Activated CD4-positive, CD25-positive, alpha-beta regulatory T cell (primary cell): ENCODE measurements at places on chromosomes 12 and 14.
A peak's percentile ranks its signal among the peaks of the same experiment; 100 is the strongest.

DNA sequence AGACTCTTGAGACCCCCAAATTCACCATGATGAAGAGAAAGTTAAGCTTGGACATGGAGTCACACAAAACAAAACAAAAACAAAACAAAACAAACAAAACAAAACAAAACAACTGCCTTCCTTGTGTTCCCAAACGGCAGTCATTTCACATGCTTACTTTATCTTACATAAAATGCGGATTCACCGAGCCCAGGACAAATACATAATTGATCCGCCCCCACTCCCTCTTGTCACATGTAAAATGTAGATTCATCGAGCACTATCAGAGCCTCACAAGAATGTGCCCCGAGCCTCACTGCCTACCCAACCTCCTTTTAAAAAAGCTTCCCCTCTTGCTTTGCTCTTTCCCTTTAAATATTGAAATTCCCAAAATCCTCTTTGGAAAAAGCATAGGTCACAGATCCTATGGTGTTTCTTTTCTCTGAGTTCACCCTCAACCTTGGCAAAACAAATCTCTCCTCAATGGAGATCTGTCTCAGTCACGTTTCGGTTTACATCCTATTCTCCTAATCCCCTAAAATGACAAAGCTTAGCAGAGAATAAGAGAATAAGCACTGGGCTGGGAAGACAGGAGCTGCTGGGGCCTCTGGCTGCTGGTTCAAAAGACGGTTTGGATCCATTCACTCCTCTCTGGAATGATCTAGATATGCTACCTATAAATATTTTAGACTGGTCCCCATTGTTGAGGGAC lies 83.7 kb downstream of the NINJ2 start:
- no peak for DNase-seq

- DNase-seq, result no peak
These were observed 772 bp downstream of the SCARB1 start for GRCh38 chr12:124862768-124863415.

GRCh38 chr12:109443794-109444193 lies 33.3 kb downstream of the KCTD10 start:
- DNase-seq, result no peak

DNA sequence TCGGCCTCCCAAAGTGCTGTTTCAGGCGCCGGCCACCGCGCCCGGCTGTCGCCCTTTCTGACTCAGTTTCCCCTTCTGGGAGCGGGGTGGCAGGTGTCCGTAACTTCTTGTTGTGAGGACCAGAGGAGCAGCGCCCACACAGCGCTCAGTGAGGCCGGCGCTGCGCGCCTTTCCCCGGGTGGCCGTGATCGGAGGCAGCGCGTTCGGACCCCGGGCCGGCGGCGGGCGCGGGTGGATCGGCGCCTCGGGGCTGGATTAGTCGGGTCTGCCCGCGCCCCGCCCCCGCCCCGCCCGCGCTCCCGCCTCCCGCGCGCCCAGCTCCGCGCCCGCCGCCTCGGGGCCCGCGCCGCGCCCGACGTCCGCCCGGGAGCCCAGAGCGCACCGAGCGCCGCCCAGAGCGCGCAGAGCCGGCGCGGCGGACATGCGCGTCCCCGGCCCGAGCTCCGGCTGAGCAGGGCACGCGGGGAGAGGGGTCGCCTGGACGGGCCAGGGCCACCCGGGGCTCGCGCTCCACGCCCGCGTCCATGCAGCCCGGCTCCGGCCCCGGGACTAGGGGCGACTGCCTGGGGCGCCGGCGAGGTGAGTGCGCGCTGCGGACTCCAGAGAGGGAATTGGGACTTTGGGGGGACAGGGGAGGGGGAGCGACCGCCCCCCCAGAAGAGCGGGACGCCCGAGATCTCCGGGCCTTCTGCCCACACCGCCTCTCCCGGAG lies 50.6 kb downstream of the LRCOL1 start:
- DNase-seq, result no peak

- no peak for DNase-seq
These were observed 122.0 kb downstream of the AACS start for GRCh38 chr12:125187148-125187745.

GRCh38 chr14:76322594-76323220 lies 53.2 kb upstream of the ESRRB start:
- no peak for DNase-seq

DNA sequence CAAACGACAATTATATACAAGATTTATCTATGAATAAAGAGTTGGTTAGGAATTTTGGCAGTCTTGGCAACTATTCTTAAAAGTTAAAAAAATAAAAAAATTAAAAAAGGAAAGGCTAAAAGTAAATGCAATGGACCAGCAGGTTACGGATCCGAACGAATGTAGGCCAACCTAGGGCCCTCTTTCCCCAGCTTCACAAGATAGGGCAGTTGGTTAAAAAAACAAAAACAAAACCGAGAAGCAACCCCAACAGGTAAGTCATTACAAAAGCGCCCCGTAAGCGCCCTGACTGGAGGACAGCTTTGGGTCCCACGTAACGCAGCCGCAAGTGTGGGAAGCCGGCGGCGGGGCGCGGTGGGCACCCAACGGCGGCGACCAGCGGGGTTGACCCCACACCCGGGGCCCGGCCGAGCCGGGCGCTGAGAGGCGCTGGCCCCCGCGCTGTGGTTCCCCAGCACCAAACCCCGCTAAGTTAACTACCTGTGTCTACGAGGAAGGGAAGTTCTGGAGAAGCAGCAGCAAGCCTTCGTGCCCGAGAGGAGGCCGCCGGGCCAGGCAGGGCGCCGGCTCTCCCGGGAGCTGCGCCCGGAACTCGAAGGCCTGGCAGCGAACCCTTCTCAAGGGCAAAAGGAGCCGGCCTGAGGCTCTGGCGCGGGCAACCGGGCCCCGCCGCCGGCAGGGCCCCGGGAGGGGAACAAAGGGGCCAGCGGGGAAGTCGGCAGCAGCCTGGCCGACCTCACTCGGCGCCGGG lies 882 bp downstream of the HECTD1 start:
- DNase-seq, result peak; percentile 31

DNA sequence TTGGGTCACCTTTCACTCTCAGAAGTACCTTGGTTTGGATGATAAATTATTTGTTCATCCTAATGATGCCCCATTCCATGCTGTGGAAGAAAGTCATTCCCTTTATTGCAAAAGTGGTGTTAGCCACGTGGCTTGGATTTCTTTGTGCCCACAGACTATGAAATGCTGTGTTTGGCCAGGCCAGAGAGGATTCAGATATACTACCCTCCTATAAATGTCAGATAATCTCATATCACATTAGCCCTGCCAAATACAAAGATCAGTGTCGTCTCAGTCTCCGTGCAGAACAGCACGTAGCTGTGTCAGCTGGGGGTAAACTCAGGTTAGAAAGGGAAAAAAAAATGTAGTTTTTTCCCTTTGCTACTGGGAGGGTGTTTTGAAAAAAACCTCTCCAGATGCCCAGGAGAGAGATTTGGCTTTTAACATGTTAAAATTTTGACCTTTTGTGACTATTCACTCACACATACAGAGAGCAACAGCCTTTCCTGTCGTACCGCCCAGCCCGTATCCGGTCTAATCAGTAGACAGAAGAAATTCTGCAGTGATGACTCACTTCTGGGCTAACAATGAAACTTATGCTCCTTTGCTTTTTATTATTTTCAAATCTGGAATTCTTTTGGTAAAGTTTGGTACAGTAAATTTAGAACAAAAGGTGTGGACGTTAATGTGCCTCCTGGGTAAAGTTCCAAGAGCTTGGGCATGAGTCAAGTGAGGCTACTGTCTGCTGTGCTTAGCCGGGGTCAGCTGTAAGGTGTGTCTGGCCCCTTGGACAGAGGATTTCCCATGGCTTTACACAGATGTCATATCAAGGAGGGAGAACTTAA lies 8.5 kb upstream of the PTPRB start:
- no peak for DNase-seq

GRCh38 chr12:24255920-24256665 lies 306.6 kb upstream of the SOX5 start:
- no peak for DNase-seq

GRCh38 chr12:27437839-27438238 lies 8.7 kb upstream of the SMCO2 start:
- DNase-seq, result no peak

DNA sequence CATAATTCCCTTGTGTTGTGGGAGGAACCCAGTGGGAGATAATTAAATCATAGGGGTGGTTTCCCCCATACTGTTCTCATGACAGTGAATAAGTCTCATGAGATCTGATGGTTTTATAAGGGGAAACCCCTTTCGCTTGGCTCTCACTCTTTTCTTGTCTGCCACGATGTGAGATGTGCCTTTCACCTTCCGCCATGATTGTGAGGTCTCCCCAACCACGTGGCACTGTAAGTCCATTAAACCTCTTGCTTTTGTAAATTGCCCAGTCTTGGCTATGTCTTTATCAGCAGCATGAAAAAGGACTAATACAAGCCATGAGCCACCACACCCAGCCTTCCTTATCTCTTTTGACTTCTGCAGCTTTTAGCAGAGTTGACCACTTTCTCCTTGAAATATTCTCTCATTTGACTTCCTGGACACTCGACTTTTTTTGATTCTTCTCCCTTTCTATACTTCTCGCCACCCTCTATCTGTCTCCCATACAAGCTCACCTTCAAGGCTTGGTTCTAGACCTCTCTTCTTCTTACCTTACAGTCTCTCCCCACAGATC lies 2.3 kb downstream of the MTERF2 start:
- DNase-seq, result no peak

GRCh38 chr12:103441437-103442181 lies 54.2 kb downstream of the C12orf42 start:
- DNase-seq, result no peak

DNA sequence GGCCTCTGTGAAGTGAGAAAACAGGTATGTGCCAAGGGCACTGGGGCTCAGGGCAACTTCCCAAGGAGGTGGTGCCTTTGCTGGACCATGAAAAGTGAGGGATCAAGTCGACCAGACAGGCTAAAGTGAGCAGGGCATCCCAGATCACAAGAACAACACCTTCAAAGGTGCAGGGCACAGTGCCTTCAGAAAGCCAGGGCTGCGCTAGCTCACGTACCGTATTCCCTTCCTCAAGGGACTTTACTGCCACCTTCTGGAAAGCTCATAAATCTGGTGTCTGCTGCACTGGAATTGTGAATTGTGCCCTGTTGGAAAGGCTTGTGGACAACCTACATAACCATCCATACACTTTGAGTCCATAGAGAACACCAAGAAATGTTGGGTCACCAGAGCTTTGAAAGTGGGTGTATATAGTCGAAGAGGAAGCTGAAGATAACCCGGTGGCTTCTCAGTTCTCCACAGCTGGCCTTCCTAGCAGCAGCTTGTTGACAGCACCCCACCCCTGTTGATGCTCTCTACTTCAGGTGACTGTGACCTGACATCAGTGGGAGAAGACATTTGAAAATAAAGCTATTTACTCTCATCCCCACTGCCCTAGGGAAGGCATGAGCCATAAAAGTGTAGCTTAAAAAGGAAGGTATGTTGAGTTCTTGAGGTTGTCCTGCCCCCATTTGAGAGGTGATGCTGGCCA lies 24.5 kb downstream of the FIGNL2 start:
- DNase-seq, result no peak

GRCh38 chr12:110165540-110166159 lies 41.5 kb downstream of the IFT81 start:
- DNase-seq, result no peak

- no peak for DNase-seq
These were observed 117.9 kb downstream of the DPF3 start for GRCh38 chr14:72775923-72776554.

DNA sequence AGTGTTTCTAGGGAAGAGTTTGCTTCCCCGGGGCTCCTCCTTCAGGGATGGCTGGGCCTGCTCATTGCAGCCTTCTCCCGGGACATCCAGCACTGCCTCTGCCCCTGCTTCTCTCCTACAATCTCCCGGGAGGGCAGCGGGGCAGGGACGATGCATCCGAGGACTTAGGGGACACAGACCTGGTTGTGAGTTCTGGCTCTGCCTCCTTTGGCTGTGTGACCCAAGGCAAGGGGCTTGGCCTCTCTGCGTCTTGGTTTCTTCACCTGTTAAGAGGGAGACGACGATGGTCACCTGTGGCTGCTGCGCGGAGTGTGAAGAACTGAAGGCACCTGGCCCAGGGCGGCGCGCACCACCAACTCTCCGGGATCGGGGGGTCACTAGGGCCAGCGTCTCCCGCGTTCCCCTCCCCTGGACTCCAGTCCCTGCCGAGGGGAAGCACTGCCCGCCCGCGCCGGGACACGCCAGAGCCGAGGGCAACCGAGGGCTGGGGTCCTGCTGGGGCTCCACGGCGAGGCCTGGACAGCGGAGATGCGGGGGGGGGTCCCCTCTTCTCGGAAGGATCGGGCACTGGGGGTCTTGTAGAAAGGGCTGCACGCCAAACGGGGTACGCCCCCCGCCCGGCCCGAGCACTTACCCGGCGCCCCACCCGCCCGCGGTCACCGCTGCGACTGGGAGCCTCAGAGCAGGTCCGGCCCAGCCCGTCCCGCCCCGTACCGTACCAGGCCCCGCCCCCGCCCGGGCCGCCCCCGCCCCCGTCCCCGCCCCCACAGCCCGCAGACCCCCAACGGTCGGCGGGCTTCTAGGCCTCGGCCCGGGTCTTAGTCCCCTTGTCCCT lies at the start of gene HVCN1:
Gene HVCN1 (minus strand): TSS at position 670 of the 835 bp plus-strand sequence. CDS start 5,870 bp downstream, outside the sequence.
- peak; percentile 39 for DNase-seq
